ENCODE measurements at places on chromosomes 5 and 9. TPM values are rescaled to one million over a fixed set of nuclear protein-coding genes. Genes with fewer than 3 reads are reported as not detected.
A peak's percentile ranks its signal among the peaks of the same experiment; 100 is the strongest.

- no peaks in the 10 kb centered on the region for H3K36me3 ChIP-seq
- DNase-seq: no peak
- H3K27ac ChIP-seq: no peak overlapping the region
- no peaks in the 10 kb centered on the region for H3K4me1 ChIP-seq
- H3K4me3 ChIP-seq: no peak overlapping the region
Measured at GRCh38 chr5:156322666-156323065, 4.3 kb upstream of the SGCD start.

GRCh38 chr5:1003296-1003937, 5.2 kb upstream of the NKD2 start:
- H3K36me3 ChIP-seq: no peaks in the 10 kb centered on the region
- H3K4me1 ChIP-seq: peaks cover 23% of the 10 kb centered on the region
- DNase-seq: no peak
- H3K4me3 ChIP-seq: peak overlapping the region; percentile 84
- H3K27me3 ChIP-seq: peaks cover 23% of the 10 kb centered on the region

Gene SLC28A3
- total RNA-seq: not detected

GRCh38 chr9:136728548-136729123, 14.1 kb downstream of the LCN10 start:
- H3K27ac ChIP-seq: no peak overlapping the region
- DNase-seq: no peak
- peak overlapping the region; percentile 86 for H3K4me3 ChIP-seq
- peaks cover 35% of the 10 kb centered on the region for H3K4me1 ChIP-seq

Gene BTNL3
- total RNA-seq: not detected

DNA sequence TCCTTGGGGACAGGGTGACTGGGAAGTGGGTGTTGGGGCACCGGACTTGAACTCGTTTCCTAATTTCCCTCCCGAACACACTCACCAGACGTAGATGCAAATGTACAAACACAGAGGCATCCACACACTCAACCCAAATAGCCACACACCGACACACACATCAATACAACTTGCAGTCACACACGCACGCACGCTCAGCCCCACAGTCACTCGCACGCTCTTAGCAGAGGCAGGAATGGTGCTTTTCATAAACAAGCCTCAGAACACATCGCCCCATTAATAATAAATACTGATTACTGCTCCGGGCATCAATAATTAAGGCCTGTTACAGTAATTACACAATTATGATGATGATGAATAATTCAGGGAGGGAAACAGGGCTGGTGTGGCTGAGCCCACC, 5.7 kb downstream of the BARHL1 start:
- peak overlapping the region; percentile 4 for H3K4me3 ChIP-seq
- H3K27ac ChIP-seq: no peak overlapping the region
- H3K36me3 ChIP-seq: peaks cover 3% of the 10 kb centered on the region
- H3K27me3 ChIP-seq: peaks cover 95% of the 10 kb centered on the region

Gene ODF2
- total RNA-seq: 85.2 TPM

Gene CCL27
- 0.86 TPM for total RNA-seq

- H3K27me3 ChIP-seq: no peaks in the 10 kb centered on the region
- no peak overlapping the region for H3K27ac ChIP-seq
- no peak overlapping the region for H3K4me3 ChIP-seq
- H3K36me3 ChIP-seq: no peaks in the 10 kb centered on the region
Measured at GRCh38 chr9:135990468-135991429, 29.6 kb upstream of the UBAC1 start.

DNA sequence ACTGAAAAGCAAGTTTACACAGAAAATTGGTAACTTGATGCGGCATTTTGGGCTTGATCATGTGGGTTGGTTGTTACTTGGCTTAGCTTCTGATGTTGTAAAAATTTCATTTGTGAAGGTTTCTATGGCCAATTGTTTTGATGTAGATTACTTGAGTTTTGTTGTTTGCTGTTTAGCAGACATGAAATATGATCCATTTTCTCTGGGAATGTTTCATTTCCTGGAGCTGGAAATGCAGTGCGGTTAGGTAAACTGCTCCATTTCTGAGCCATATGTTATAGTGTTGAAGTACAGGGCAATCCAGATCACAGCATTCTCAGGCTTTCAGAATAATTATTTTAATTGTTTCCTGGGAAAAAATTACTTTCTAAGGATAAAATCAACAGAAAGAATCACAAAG, 396.9 kb downstream of the ENC1 start:
- H3K4me3 ChIP-seq: no peak overlapping the region
- H3K27me3 ChIP-seq: no peaks in the 10 kb centered on the region
- H3K4me1 ChIP-seq: peaks cover 8% of the 10 kb centered on the region
- H3K36me3 ChIP-seq: no peaks in the 10 kb centered on the region

- no peak overlapping the region for H3K27ac ChIP-seq
- no peak overlapping the region for H3K4me3 ChIP-seq
- no peak for DNase-seq
- no peaks in the 10 kb centered on the region for H3K36me3 ChIP-seq
- H3K27me3 ChIP-seq: peaks cover 3% of the 10 kb centered on the region
Measured at GRCh38 chr9:103992938-103993579, 101.0 kb upstream of the SMC2 start.

- no peak overlapping the region for H3K4me3 ChIP-seq
- no peak for DNase-seq
- peaks cover 4% of the 10 kb centered on the region for H3K4me1 ChIP-seq
- H3K27ac ChIP-seq: no peak overlapping the region
- no peaks in the 10 kb centered on the region for H3K27me3 ChIP-seq
- no peaks in the 10 kb centered on the region for H3K36me3 ChIP-seq
Measured at GRCh38 chr9:137194388-137194787, 5.9 kb downstream of the SSNA1 start.

DNA sequence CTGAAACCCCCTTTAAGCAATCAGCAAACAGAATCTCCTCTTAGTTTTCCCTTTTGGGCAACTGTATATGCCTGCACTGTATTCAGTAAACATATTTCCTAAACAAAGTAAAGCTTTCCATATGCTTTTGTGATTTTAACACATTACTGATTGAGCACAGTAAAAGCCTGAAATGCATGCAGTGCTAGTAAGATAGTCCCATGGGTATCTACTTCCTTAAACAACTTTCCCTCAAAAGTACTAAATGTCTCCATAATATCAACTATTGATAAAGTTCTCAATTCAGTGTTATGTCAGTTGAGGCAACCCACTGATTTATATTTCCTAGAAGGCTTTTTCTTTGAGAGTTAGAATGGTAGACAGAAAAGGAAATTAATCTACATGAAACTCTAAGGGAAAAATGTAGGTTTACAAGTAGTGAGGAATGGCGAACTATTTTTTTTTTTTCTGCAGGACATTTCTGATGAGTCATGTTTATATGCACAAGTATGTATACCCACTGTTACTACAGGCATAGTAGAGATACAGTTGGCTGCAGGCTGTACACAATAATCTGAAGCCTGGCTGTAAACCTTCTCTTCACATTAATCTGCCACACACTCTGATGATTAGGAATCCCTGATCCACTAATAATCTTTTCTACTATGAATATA, 31.2 kb upstream of the CEP120 start:
- H3K27ac ChIP-seq: no peak overlapping the region
- H3K4me3 ChIP-seq: no peak overlapping the region
- H3K36me3 ChIP-seq: no peaks in the 10 kb centered on the region
- no peak for DNase-seq

Gene NUTM2F
- 0.09 TPM for total RNA-seq

DNA sequence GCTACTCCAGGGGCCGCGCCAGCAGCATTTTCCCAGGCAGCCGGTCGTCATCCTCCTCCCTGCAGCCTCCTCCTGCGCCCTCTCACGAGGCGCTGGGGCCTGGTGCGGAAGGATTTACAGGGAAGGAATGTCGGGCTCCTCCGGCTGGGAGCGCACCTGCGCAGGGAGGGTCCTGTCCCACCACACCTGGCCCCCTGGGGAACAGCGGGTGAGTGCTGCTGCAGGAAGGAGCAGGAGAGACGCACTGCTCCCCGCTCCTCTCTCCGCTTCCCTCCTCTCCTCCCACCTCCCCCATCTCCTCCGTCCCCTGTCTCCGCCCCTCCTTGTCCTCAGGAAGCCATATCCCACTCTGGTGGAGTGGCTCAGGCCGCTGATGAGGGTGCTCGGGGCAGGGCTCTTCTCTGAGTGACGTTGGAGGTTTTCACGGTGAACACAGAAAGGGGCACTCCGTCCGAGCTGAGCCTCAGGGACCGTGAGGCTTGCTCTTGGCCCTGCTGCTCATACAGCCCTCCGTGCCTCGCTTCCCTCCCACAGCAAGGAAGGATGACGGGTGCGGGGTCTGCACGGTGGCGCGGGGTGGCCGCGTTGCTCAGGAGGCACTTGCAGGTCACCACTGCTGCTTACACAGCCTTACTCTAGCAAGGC, 31.3 kb downstream of the IRX4 start:
- no peaks in the 10 kb centered on the region for H3K36me3 ChIP-seq
- H3K4me1 ChIP-seq: peaks cover 22% of the 10 kb centered on the region
- H3K27ac ChIP-seq: no peak overlapping the region
- H3K4me3 ChIP-seq: no peak overlapping the region
